ENCODE measurements at places on chromosomes 2 and 18.

DNA sequence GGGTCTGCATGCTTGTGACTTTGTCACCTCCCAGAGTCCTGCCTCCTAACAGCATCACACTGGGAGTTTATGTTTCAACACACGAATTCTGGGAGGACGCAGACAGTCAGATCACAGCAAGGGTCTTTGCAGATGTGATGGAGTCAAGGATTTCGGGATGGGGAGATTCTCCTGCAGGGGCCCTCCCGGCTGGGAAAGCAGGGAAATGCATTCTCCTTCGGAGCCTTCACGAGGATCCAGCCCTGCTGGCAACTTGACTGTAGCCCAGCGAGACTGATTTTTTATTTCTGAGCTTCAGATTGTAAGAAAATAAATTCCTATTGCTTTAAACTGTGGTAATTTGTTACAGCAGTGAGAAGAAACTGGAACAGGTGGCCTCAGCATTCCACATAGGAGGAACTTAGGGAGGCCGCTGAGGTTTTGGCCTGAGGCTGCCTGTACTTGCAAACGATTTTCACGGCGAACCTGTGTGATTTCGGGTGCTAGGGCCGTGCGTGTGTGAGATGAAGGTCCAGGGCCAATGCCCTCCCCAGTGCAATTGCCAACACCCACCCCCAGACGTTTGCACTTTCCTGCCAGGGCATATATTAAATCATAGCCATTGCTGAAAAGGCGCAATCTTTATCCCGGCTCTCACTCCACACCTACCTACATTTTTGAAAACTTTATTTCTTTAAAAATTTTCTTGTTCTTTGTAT, 79.8 kb downstream of the ASB1 start:
- DNase-seq: no peak

GRCh38 chr2:108570416-108570815, 36.1 kb downstream of the LIMS1 start:
- no peak for DNase-seq

DNA sequence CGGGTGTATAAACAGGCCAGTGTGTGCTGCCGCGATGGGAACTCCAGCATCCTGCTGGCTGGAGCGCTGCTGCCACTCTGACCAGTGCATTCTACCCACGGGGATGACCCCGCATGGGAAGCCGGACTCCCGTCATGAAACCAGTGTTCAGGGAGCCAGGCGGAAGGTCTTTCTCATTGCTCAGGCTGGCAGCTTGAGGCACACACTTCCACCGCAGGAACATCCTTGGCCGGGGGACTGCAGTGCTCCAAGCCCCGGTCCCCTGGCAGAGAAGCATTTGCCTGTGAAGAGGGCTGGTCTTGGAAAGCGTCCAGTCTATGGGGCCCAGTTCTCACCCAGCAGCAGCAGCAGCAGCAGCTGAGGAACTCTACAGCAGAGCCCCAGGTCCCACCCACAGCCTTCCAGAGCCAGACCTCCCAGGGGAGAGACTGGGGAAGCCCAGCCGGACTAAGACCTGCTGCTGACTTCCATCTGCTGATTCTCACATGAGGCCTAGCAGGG, 235.9 kb downstream of the KLHL29 start:
- peak; percentile 56 for DNase-seq

DNA sequence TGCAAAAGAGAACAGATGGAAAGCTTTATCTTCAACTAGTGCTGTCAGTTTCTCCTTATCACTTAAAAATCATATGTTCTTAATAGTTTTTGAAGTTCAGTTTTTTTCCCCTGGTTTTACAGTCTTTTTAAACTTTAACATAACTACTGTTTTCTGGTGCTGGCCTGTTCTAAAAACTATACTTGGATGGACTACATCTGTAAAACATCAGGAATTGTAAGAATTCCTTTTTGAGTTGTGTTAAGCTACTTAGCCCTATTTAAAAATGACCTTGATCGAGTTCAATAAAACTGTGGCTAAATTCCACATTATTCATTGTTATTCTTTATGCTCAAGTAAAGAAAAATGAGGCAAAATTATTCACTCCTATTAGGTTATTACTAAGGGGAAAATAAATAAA, 397.7 kb downstream of the NUP35 start:
- no peak for DNase-seq

DNA sequence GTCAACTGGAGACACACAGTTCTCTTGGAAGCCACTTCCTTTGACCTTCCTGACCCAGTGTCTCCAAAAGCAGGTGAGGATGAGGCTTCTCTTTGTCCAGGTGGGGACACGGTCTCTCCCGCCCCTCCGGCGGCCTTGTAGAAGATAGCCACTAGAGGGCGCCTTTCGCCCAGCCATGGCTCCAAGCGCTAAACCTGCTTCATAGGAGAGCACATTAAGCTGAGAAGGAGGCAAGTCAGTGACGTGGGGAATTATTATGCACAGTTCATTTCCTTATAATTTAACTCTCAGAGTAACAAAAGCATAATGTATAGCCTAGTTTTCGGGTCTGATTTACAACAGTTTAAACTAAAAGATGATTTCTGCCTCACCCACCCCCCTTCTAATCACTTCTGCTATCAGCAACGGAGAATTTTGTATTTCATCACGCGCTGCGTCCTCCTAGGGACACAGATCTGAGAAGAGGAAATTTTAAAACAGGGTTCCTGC, 208.7 kb downstream of the ICOS start:
- DNase-seq: peak; percentile 19

GRCh38 chr2:17878281-17879136, at the start of gene KCNS3:
Gene KCNS3, plus strand, starts transcription at chr2:17878667. Its CDS starts 52,342 bp downstream, at chr2:17931009.
- DNase-seq: no peak

- no peak for DNase-seq
These were observed 41.3 kb upstream of the YPEL5 start for GRCh38 chr2:30105556-30105955.

GRCh38 chr2:50449306-50449705, 582.6 kb downstream of the NRXN1 start:
- no peak for DNase-seq

DNA sequence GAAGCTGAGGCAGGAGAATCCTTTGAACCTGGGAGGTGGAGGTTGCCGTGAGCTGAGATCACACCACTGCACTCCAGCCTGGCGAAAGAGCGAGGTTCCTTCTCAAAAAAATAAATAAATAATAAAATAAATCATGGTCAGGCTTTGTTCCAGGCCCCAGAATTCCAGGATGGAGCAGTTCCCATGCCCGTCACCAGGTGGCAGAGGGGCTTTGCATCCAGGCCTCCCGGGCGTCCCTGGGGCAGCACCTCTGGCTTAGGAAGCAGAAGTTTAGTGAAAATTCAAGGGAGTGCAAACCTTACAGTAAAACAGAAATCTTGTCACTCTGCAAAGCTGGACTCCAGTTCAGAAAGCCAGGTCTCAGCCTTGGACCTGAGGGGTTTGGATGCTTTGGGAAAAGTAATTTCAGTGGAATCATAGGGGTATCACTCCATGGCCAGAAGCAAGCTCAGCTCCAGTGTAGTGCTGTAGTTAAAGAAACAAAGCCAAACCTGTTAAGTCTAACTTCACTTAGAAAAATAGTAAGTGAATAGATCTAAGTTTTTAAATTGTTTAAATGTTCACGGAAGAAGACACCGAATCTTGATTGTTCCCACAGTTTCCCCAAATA, 512.7 kb downstream of the CMPK2 start:
- no peak for DNase-seq
